CD4-positive, alpha-beta T cell (primary cell): ENCODE measurements at places on chromosomes 7 and 10. TPM values are rescaled to one million over a fixed set of nuclear protein-coding genes. Genes with fewer than 3 reads are reported as not detected.

Gene CYP2C9
- not detected for total RNA-seq

DNA sequence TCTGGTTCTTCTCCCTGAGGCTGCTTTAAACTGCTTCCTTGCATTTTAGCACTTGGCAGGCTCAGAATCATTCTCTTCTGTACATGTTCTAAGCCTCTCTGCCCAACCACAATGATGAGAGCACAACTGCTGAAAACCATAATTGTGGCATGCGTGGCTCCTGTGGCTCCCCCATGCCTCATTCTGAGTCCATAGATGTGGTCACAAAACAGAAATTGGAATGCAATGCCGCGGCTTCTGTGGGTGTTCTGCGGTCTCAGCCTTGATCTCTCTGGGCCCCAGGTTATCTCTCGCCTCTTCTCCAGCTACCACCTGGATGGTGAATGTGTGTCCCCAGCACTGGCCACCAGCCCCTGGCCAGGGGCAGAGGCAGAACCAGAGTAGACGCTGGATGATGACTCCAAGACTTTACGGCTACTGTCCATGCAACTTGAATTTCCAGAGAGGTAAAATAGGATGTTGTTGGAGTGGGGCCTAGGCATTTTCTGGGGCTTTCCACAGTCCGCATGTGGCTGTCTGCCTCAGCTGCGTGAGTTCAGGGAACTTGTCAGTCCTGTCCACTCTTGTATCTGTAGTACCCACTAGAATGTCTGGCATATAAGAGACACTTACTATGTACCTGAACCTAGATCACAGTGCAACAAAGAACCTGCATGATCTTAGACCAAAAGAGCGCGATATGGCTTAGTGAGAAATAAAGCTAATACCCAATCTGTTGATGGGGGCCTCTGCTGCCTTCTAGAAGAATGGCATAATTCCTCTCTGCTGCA, 52.4 kb upstream of the ADRB1 start:
- H3K27ac ChIP-seq, result no peak overlapping the region
- peaks cover 6% of the 10 kb centered on the region for H3K4me1 ChIP-seq
- H3K27me3 ChIP-seq, result peaks cover 13% of the 10 kb centered on the region
- H3K4me3 ChIP-seq, result no peak overlapping the region

Gene CAV1
- not detected for total RNA-seq

Gene FGFR2
- total RNA-seq, result 0.14 TPM

- DNase-seq, result no peak
- H3K4me1 ChIP-seq, result no peaks in the 10 kb centered on the region
- H3K27ac ChIP-seq, result no peak overlapping the region
Observed at GRCh38 chr7:40356871-40357709, 222.3 kb downstream of the SUGCT start.

GRCh38 chr10:5094265-5095205, at the start of gene AKR1C3:
TSS of gene AKR1C3 (plus strand) at chr10:5094414. CDS start at chr10:5094445, 31 bp downstream.
- peak within 1 kb of the TSS; percentile 66 for H3K4me3 ChIP-seq
- H3K27ac ChIP-seq, result no peak within 1 kb of the TSS
- peak; percentile 39 for DNase-seq

DNA sequence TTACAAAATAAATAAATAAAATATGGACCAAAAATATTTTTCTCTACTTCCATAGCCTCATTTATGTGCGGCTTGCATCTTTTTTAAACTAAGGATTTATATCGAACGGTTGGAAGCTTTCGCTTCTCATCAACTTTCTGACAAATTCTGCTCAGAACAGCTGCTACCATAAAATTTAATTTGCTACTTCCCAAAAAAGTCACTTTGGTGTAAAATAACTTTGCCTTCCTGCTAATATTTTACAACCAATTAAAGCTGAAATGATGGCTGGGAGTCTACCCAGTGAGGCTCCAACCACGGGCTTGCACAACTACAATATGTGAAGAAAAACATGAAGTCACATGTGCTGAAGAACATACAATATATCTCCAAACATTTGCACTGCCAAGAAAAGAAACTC, 253.1 kb upstream of the NEBL start:
- H3K36me3 ChIP-seq, result no peaks in the 10 kb centered on the region
- no peaks in the 10 kb centered on the region for H3K4me1 ChIP-seq
- H3K4me3 ChIP-seq, result no peak overlapping the region
- no peak for DNase-seq
- no peak overlapping the region for H3K27ac ChIP-seq
- H3K27me3 ChIP-seq, result no peaks in the 10 kb centered on the region
